Dermis lymphatic vessel endothelial cell (primary cell): ENCODE measurements at places on chromosomes 1 and 21. TPM values are rescaled to one million over a fixed set of nuclear protein-coding genes. Genes with fewer than 3 reads are reported as not detected.

The SLC45A3 gene
- total RNA-seq = 26.9 and 43.8 TPM in 2 replicates

The HPCA gene
- not detected in 2 replicates for total RNA-seq

The GBP6 gene
- total RNA-seq = not detected in 2 replicates

The TCHH gene
- total RNA-seq = under 0.01 and 0.11 TPM in 2 replicates

The SYT6 gene
- total RNA-seq = not detected in 2 replicates

The BACH1 gene
- 51.1 and 56.3 TPM in 2 replicates for total RNA-seq

The CFAP126 gene
- total RNA-seq = not detected in 2 replicates

The PRDX1 gene
- 667 and 813 TPM in 2 replicates for total RNA-seq

The SPRR2D gene
- not detected in 2 replicates for total RNA-seq

The BMP8B gene
- total RNA-seq = under 0.01 and 0.22 TPM in 2 replicates

The LAPTM5 gene
- 34.4 and 54.1 TPM in 2 replicates for total RNA-seq

The WDTC1 gene
- 21.7 and 24.6 TPM in 2 replicates for total RNA-seq

The TCEANC2 gene
- total RNA-seq = 2.3 and 2.8 TPM in 2 replicates

The LCE3D gene
- not detected in 2 replicates for total RNA-seq

The MAEL gene
- not detected in 2 replicates for total RNA-seq

The SLC50A1 gene
- total RNA-seq = 56.8 and 66.1 TPM in 2 replicates

The NPPA gene
- total RNA-seq = not detected in 2 replicates

The SPRR2B gene
- total RNA-seq = not detected in 2 replicates

The NPHS2 gene
- not detected in 2 replicates for total RNA-seq

The CELF3 gene
- total RNA-seq = not detected in 2 replicates

The B3GALT5 gene
- not detected in 2 replicates for total RNA-seq

The TMEM61 gene
- not detected in 2 replicates for total RNA-seq

The KCNQ4 gene
- not detected in 2 replicates for total RNA-seq
